Anterior cingulate cortex (tissue), 58 donors: ENCODE measurements at places on chromosomes 12 and 14.

GRCh38 chr12:24839268-24839791, 109.6 kb downstream of the BCAT1 start:
- no peak for DNase-seq

DNA sequence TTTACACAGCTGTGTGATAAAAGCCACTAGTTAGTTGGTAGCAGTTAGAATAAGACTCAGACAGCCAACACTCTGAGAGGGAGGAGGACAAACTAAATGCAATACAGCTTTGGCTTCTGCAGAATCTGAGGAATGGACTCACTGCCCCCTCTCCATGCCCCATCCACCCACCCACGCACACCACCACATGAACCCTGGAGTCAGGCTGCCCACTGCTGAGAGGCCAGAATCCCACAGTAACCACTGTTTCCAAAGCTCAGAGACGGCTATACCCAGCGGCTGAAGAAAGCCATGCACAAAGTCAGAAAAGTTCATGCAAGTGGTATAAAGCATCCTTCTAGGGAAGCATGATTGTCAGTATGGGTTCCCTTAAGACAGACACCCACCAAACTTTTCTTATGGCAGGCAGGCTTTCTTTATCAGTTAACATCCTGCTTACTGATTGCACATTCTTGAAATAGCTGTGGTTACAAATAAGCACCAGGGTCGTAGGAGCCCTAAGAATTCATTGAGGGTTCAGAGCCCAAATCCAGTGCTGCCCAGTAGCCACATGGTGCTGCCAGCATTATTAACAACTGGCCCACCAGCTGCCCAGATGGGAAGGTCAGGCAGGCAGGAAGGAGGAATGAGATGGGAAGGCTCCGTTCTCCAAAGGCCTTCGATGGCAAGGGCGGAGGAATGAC, 61.5 kb downstream of the NT5DC3 start:
- DNase-seq, result no peak

DNA sequence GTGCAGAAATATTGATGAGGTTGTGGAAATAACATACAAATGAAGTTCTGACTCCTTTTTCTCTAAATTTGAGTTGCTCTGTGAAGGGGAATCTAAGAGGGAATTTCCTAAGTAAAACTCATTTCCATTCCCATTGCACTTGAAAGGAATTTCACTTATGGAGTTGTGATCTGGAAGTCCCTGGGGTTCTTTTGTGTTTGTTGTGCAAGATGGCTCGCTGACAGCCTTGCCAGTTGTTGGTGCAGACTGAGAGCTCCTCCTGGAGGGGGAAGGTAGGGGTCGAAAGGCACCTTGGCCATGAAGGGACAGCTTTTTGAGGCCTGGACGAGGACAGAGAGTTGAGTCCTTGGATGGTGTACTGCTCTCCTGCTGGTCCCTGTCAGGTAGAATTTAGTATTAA, 72.0 kb downstream of the C12orf56 start:
- DNase-seq, result no peak

- DNase-seq, result no peak
These were observed 108.9 kb downstream of the PTCSC3 start for GRCh38 chr14:36067428-36068187.

- DNase-seq, result no peak
These were observed 6.8 kb downstream of the EMP1 start for GRCh38 chr12:13203034-13203922.

- DNase-seq, result peak; percentile 61
These were observed 51.4 kb downstream of the C14orf132 start for GRCh38 chr14:96090441-96091148.

DNA sequence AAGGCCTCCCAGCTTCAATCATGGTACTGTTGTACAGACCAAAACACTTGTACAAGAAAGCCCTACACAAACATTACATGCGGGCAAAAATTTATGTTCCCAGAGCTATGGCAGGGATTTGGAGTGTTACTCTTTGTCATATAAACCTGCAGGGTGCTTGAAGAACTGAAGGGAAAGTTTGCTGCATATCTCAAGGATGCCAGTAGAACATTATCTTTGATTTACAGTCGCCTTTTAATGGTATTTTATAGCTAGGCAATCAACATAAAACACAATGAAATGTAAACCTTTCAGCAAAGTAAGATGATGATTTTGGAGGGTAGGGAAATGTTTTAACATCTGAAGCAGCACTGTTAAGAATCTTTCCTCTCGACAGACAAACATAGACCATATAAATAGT, 305.6 kb downstream of the KCNH5 start:
- DNase-seq, result no peak

- peak; percentile 37 for DNase-seq
These were observed 125.0 kb upstream of the ATP2B1 start for GRCh38 chr12:89833337-89834252.

DNA sequence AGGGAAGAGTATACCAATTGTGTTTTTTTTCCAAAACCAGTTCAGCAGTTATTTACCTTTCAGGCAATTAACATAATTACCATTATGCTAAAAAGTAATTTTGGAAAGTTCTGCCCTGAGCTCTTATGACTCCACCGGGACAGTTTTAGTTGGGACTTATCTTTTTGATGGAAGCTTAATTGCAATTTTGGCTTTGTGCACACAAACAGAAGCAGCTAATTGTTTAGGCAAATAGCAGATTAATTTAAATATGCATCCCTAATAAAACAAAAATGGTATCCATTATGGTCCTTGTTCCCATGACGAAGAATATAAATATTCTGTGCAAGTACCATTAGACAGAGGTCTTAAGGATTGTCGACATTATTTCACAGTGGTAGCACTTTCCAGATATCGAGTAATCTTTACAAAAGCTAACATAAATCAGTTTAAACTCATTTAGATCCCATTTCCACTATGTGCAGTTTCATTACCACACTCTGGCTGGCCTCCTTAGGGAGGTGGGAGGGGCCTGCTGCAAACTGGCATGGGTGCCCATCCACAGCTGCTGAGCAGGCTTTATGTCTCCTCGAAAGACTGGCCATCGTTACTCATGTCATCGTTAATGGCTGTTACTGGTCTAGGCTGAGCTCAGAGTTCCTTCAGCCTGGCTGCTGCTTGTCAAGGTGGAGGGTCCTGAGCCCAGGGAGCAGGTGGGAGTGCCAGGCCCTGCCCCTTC, 68.2 kb downstream of the FBXW8 start:
- no peak for DNase-seq

- no peak for DNase-seq
These were observed 723.4 kb upstream of the MDGA2 start for GRCh38 chr14:48398675-48399282.

GRCh38 chr12:31222620-31223222, 103.2 kb downstream of the SINHCAF start:
- no peak for DNase-seq

DNA sequence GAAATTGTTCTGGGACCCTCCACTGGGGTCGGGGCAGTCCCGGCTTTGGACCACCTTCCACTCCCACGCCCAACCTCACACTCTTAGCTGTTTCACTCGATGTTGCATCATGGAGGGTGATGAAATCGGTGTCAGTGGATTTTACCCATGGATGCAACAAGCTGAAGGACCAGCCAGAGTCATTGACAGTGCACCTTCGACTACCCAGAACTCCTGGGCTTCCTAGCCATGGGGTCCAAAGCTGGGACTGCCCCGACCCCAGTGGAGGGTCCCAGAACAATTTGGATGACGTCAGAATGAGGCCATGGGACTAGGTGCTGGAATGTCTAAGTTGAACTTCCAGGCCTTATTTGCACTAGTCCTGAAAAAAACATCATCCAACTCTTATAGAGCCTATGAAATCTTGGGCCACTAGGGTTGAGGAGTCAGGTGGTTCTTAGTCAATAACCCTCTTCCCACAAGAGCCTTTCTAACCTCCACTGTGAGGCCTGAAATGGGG, 882 bp upstream of the IL23A start:
- DNase-seq, result no peak
